Endothelial cell of umbilical vein (primary cell): ENCODE measurements at places on chromosomes 7 and 10. TPM values are rescaled to one million over a fixed set of nuclear protein-coding genes. Genes with fewer than 3 reads are reported as not detected.

Gene TYW1
- polyA plus RNA-seq, result 6.9 and 7.7 TPM in 2 replicates

Gene FKBP6
- 0.04 TPM in 1 of 2 replicates, not detected in the other for polyA plus RNA-seq

Gene PLXDC2
- 0.32 and 0.35 TPM in 2 replicates for polyA plus RNA-seq

Gene BLNK
- polyA plus RNA-seq, result not detected in 2 replicates

Gene NKX6-2
- not detected in 2 replicates for polyA plus RNA-seq

Gene FGFR2
- polyA plus RNA-seq, result 0.06 TPM in 1 of 2 replicates, not detected in the other

Gene CTTNBP2
- polyA plus RNA-seq, result 0.08 and 0.35 TPM in 2 replicates

Gene SPDYE8
- not detected in 2 replicates for polyA plus RNA-seq

Gene KEL
- polyA plus RNA-seq, result 0.13 and 0.30 TPM in 2 replicates

Gene ATRNL1
- polyA plus RNA-seq, result not detected in 2 replicates

Gene MYO1G
- polyA plus RNA-seq, result 0.06 TPM in 1 of 2 replicates, not detected in the other

DNA sequence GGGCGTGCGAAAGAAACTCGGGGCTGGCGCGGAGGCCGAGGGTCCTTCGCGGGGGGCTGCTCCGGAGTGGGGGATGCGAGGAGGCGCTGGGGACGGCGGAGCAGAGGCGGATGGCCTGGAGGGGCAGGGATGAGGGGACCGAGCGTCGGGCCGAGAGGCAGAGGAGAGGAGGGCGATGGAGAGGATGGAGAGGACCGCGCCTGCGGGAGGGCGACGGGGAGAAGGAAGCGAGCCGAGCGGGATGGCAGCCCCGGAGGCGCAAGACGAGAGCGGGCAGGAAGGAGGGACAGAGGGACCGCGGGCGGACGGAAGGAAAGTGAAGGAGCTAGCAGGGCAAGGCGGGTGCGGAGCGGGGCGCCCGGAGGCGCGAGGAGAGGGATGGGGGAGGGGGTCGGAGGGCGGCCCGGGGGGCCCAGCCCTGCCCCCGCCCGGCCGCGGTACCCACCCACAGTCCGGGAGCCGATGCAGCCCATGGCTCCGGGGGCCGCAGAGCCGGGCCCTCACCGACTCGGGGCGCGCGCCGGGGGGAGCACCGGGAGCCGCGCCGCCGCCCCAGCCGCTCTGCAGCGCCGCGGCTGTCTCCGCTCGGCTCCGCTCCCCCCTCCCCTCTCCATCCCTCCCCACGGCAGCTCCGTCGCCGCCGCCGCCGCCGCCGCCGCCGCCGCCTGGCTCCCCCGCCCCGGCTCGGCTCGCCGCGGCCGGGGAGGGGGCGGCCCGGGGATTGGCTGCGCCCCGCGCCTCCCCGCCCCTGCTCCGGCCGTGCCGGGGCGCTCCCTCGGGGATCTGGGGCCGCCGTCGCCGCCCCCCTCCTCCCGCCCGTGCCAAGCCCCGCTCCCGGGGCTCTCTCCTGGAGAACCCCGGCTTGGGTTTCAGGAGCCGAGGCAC is at the start of gene FAM131B:
Gene FAM131B (minus strand): TSS at position 583 of the 885 bp plus-strand sequence. CDS start 110 bp downstream, at position 473.
- no peak within 1 kb of the TSS for H3K27ac ChIP-seq
- DNase-seq, result no peak
- no peaks in the 10 kb centered on the region for H3K36me3 ChIP-seq

DNA sequence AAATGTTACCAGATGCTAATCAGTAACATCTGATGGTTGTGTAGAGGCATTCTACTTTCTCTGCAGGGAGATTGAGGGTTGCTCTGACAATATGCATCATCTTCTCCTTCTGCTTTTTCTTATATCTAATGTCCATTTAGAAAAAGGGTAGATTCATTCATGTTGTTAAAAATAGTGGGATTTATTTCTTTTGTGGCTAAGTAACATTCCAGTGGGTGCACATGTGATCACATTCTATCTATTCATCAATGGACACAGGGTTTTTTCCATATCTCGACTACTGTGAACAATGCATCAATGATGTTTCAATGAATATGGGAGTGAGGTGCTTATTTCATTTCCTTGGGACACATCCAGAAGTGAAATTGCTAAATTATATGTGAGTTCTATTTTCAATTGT is 103.9 kb downstream of the CRPPA start:
- H3K27me3 ChIP-seq, result no peaks in the 10 kb centered on the region
- peaks cover 14% of the 10 kb centered on the region for H3K4me1 ChIP-seq
- H3K4me3 ChIP-seq, result no peak overlapping the region
- DNase-seq, result no peak
- no peak overlapping the region for H3K27ac ChIP-seq
- H3K36me3 ChIP-seq, result no peaks in the 10 kb centered on the region

- H3K36me3 ChIP-seq, result no peaks in the 10 kb centered on the region
- H3K4me1 ChIP-seq, result no peaks in the 10 kb centered on the region
- no peak for DNase-seq
- H3K27ac ChIP-seq, result no peak overlapping the region
Observed at GRCh38 chr7:6338551-6339274, 66.3 kb upstream of the CYTH3 start.

- H3K4me1 ChIP-seq, result no peaks in the 10 kb centered on the region
- H3K27me3 ChIP-seq, result no peaks in the 10 kb centered on the region
- no peaks in the 10 kb centered on the region for H3K36me3 ChIP-seq
Observed at GRCh38 chr7:10802526-10802925, 171.1 kb upstream of the PHF14 start.

- no peaks in the 10 kb centered on the region for H3K27me3 ChIP-seq
- H3K4me1 ChIP-seq, result peaks cover 5% of the 10 kb centered on the region
- H3K4me3 ChIP-seq, result peak overlapping the region; percentile 54
- no peaks in the 10 kb centered on the region for H3K36me3 ChIP-seq
- H3K27ac ChIP-seq, result peak overlapping the region; percentile 40
Observed at GRCh38 chr7:85185424-85186082, 1.3 kb downstream of the SEMA3D start.

- no peak for DNase-seq
- H3K4me1 ChIP-seq, result no peaks in the 10 kb centered on the region
Observed at GRCh38 chr7:70458745-70459144, 673.2 kb upstream of the GALNT17 start.

DNA sequence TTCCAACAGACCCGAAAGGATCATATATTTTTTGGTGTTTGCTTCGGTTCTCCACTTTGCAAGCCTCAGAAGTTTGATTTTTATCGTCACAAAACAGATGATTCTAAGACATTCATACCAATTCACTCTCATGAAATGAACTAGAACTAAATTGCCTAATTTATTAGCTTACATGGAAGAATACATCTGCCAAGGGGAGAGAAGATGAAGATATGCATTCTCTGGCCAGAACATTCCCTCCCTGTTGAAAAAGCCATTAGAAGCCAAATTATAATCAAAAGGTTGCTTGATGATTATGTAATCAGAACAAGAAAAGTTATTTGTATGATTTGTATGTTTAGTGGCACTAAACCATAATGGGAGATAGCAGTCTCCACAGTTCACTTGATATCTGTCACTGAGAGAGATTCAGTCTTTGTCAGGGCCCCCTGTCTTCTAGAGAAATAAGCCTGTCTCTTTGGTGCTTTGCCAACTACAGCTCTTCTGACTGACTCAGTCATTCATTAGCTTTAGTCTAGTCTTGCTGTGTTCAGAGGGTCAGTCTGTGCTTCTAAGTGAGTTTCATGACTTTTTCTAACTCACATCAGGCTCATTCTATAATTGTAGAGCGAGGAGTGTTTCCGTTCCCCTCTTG is 95.3 kb upstream of the GNAI1 start:
- H3K4me1 ChIP-seq, result no peaks in the 10 kb centered on the region
- no peaks in the 10 kb centered on the region for H3K27me3 ChIP-seq
- H3K27ac ChIP-seq, result no peak overlapping the region

GRCh38 chr10:99394761-99395386 is 35.5 kb downstream of the GOT1 start:
- no peak overlapping the region for H3K27ac ChIP-seq
- peaks cover 2% of the 10 kb centered on the region for H3K36me3 ChIP-seq
- DNase-seq, result no peak
- no peaks in the 10 kb centered on the region for H3K27me3 ChIP-seq
- peaks cover 24% of the 10 kb centered on the region for H3K4me1 ChIP-seq

GRCh38 chr7:158302274-158303070 is 285.2 kb downstream of the PTPRN2 start:
- H3K27ac ChIP-seq, result no peak overlapping the region
- H3K36me3 ChIP-seq, result no peaks in the 10 kb centered on the region
- H3K4me3 ChIP-seq, result no peak overlapping the region
- H3K4me1 ChIP-seq, result no peaks in the 10 kb centered on the region

GRCh38 chr10:34612446-34612845 is 202.7 kb downstream of the PARD3 start:
- no peak overlapping the region for H3K4me3 ChIP-seq
- H3K4me1 ChIP-seq, result peaks cover 24% of the 10 kb centered on the region
- no peak overlapping the region for H3K27ac ChIP-seq

- H3K27me3 ChIP-seq, result no peaks in the 10 kb centered on the region
- H3K4me3 ChIP-seq, result no peak overlapping the region
- H3K4me1 ChIP-seq, result peaks cover 3% of the 10 kb centered on the region
Observed at GRCh38 chr10:652233-652632, 37.2 kb downstream of the DIP2C start.

DNA sequence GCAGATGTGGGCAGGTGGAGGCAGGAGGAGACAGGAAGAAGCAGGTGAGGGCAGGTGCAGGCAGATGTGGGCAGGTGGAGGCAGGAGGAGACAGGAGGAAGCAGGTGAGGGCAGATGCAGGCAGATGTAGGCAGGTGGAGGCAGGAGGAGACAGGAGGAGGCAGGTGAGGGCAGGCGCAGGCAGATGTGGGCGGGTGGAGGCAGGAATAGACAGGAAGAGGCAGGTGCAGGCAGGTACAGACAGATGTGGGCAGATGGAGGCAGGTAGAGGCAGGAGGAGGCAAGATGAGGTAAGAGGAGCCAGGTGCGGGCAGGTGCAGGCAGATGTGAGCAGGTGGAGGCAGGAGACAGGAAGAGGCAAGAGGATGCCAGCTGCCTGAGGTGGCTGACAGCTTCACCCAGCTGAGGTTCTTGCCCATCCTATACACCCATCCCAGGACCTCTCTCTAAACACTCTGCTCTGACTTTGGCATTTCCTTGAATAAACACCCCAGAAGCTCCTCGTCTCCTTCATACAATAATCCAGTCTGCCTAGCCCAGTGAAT is 33.0 kb downstream of the PTPRE start:
- no peak overlapping the region for H3K4me3 ChIP-seq
- peaks cover 5% of the 10 kb centered on the region for H3K36me3 ChIP-seq
- no peak for DNase-seq
- H3K27me3 ChIP-seq, result no peaks in the 10 kb centered on the region

DNA sequence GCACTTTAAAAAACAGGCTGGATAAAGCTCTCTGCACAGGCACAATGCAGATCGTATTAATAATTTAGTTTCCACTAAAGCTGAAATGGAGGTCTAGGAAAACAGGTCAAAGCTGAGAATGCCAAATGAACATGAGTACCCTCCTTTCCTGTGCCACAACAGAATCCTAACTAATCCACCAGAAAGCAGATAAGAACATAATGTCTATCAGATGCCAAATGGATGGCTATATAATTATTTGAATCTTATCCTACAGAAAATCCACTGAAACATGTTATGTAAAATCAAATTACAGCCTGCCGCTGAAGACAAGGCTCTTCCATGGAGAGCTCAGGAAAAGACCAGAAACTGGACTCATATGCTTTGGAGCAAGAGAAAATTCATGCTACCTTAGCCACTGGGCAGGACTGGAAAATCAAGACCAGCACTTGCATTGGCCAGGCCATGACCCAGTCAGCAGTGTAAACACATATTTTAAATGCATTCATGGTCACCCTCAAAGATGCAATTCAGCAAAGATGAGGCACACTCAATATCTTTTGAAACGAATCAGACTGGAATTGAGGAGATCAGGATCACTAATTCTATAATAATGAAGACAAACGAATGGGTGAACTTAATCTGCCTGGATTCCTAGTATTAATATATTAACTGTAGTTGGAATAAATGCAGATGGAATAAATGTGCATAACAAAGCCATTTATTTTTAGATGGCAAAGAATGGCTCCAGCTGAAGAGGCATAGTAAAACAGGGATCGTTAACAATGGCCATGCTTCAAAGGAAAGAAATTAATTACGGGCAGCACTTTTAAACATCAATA is 13.2 kb downstream of the ANK3 start:
- H3K4me1 ChIP-seq, result no peaks in the 10 kb centered on the region
- no peaks in the 10 kb centered on the region for H3K36me3 ChIP-seq
- no peak for DNase-seq
- H3K4me3 ChIP-seq, result no peak overlapping the region

GRCh38 chr7:36970551-36971514 is 246.5 kb upstream of the AOAH start:
- H3K27me3 ChIP-seq, result no peaks in the 10 kb centered on the region
- no peak overlapping the region for H3K27ac ChIP-seq
- no peak overlapping the region for H3K4me3 ChIP-seq
- no peak for DNase-seq

DNA sequence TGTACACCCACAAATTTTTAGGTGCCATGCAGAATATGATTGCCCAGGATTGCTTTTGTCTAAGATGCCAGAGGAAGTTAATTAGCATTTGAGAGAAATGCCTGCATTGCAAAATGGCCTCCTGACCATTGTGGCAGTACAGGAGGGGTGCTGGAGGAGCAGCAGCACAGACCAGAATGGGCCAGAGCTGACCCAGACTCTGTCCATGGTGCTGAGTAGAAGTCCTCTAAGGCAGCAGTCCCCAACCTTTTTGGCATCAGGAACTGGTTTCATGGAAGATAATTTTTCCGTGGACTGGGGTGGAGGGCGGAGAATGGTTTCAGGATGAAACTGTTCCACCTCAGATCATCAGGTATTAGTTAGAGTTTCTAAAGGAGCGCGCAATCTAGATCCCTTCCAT is 217.8 kb upstream of the AGK start:
- no peak overlapping the region for H3K27ac ChIP-seq
- no peaks in the 10 kb centered on the region for H3K4me1 ChIP-seq
- H3K4me3 ChIP-seq, result no peak overlapping the region
- H3K27me3 ChIP-seq, result no peaks in the 10 kb centered on the region
- H3K36me3 ChIP-seq, result no peaks in the 10 kb centered on the region
- DNase-seq, result no peak

GRCh38 chr7:101237206-101238067 is at the start of gene CLDN15:
TSS of gene CLDN15 (minus strand) at chr7:101237802. CDS start at chr7:101237581, 221 bp downstream.
- H3K4me1 ChIP-seq, result peaks cover 27% of the 10 kb centered on the region
- DNase-seq, result peak; percentile 51
- no peaks in the 10 kb centered on the region for H3K27me3 ChIP-seq
- H3K36me3 ChIP-seq, result peaks cover 16% of the 10 kb centered on the region

GRCh38 chr7:32532716-32533115 is 37.4 kb downstream of the AVL9 start:
- H3K4me3 ChIP-seq, result no peak overlapping the region
- no peaks in the 10 kb centered on the region for H3K36me3 ChIP-seq
- DNase-seq, result no peak

GRCh38 chr10:77643795-77644468 is 6.3 kb upstream of the KCNMA1 start:
- H3K27ac ChIP-seq, result no peak overlapping the region
- no peak overlapping the region for H3K4me3 ChIP-seq
- H3K27me3 ChIP-seq, result peaks cover 15% of the 10 kb centered on the region
- peak; percentile 49 for DNase-seq
